ENCODE measurements at places on chromosomes 5 and 9.

GRCh38 chr5:159026781-159027180 is 72.9 kb downstream of the EBF1 start:
- H3K4me3 ChIP-seq, result no peak overlapping the region
- no peak for DNase-seq
- no peak overlapping the region for H3K27ac ChIP-seq
- no peaks in the 10 kb centered on the region for H3K4me1 ChIP-seq
- no peaks in the 10 kb centered on the region for H3K36me3 ChIP-seq

DNA sequence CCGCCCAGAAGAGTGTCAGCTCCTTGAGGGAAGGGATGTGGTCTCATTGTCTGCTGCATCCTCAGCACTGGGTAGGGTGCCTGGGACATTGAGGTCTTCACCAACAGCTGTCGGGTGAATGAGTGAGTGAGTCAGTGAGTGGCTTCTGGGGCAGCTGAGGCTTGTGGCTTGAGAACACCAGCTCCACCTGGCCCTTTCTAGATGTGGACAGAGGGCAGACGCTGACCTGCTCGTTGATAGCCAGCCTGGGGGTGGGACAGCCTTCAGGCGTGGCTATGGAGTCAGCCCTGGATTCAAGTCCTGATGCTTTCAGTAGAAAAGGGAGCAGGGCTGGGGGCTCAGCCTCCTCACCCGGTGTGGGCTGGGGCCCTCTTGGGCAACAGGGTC is 215.1 kb downstream of the C9orf50 start:
- H3K36me3 ChIP-seq, result no peaks in the 10 kb centered on the region
- H3K27ac ChIP-seq, result no peak overlapping the region
- H3K4me3 ChIP-seq, result no peak overlapping the region
- no peaks in the 10 kb centered on the region for H3K27me3 ChIP-seq
- H3K4me1 ChIP-seq, result peaks cover 7% of the 10 kb centered on the region
- DNase-seq, result no peak

- no peaks in the 10 kb centered on the region for H3K4me1 ChIP-seq
- H3K36me3 ChIP-seq, result no peaks in the 10 kb centered on the region
- H3K4me3 ChIP-seq, result no peak overlapping the region
Measured at GRCh38 chr9:18726546-18726945, 252.6 kb downstream of the ADAMTSL1 start.

DNA sequence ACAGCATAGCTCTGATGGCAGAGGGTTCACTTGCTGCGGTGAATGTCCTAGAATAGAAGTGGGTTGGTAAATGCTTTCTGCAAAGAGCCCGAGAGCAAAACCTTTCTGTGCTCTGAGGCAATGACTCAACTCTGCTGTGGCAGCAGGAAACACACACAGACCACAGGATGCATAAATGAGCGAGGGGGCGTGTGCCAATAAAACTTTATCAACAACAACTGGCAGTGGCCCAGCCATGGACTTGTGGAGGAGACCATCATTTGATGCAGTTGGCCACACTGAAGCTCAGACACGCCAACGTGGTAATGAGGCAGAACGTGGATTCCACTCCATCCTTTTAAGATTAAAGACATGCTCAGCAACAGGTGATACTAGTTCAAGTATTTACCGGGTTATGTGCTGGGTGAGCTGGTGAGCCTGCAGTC is 6.8 kb downstream of the MRPL36 start:
- H3K4me3 ChIP-seq, result no peak overlapping the region
- DNase-seq, result peak; percentile 86
- H3K4me1 ChIP-seq, result peaks cover 28% of the 10 kb centered on the region
- H3K27me3 ChIP-seq, result no peaks in the 10 kb centered on the region
- H3K36me3 ChIP-seq, result peaks cover 10% of the 10 kb centered on the region

GRCh38 chr5:17734011-17734410 is 99.8 kb downstream of the TAF11L14 start:
- H3K4me3 ChIP-seq, result no peak overlapping the region
- H3K4me1 ChIP-seq, result no peaks in the 10 kb centered on the region
- no peak overlapping the region for H3K27ac ChIP-seq
- no peak for DNase-seq

DNA sequence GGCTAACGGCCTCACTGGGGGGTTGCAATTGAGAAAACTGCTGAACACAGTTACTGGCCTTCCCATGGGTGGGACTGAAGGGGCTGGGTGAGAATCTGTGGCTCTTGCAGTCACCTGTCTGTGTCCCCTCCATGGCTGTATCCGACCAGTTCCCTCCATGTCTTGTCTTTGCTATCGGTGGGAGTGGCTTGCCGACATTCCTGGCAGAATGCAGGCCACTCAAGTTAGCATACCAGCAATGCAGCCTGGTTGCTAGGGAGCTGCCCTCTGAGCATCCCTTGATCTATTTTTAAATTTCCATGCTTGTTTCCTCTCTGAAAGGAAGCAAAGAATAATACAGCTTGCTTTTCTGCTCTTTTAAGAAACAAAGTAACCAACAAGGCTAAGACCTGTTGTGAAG is 1509.7 kb upstream of the WWC1 start:
- no peak for DNase-seq
- H3K27me3 ChIP-seq, result no peaks in the 10 kb centered on the region
- H3K27ac ChIP-seq, result no peak overlapping the region
- no peaks in the 10 kb centered on the region for H3K36me3 ChIP-seq

GRCh38 chr5:132219981-132220380 is 7.7 kb downstream of the P4HA2 start:
- H3K4me3 ChIP-seq, result no peak overlapping the region
- H3K36me3 ChIP-seq, result no peaks in the 10 kb centered on the region
- peaks cover 3% of the 10 kb centered on the region for H3K4me1 ChIP-seq
- no peak overlapping the region for H3K27ac ChIP-seq

GRCh38 chr9:4226331-4227250 is 73.3 kb downstream of the GLIS3 start:
- no peaks in the 10 kb centered on the region for H3K27me3 ChIP-seq
- no peaks in the 10 kb centered on the region for H3K36me3 ChIP-seq
- no peak overlapping the region for H3K27ac ChIP-seq
- H3K4me3 ChIP-seq, result no peak overlapping the region

- no peaks in the 10 kb centered on the region for H3K27me3 ChIP-seq
- no peaks in the 10 kb centered on the region for H3K36me3 ChIP-seq
- DNase-seq, result no peak
- H3K27ac ChIP-seq, result no peak overlapping the region
- no peak overlapping the region for H3K4me3 ChIP-seq
Measured at GRCh38 chr5:64958757-64959391, 190.1 kb downstream of the CWC27 start.

DNA sequence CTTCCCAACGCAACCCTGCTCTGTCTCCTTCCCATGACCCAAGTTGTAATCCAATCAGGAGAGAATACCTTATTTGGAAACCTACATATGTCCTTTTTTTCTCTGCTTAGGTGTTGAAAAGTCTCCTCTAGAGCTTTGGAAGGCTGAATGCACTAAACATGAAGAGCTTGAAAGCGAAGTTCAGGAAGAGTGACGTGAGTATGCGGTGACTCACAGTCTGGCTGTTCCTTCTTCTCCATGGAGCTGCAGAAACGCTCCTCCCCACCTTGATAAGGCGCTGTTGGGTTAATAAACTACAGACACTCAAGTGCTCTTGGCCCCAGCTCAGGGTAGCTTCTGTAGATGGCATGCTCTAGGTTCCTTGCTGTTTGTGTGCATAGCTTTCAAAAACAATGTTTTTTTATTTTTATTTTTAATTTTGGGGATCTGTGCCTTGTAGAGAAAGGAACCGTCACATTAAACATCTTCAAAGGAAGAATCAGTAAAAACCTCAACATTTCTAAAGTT is 30.7 kb downstream of the RAI14 start:
- no peak overlapping the region for H3K4me3 ChIP-seq
- H3K27ac ChIP-seq, result no peak overlapping the region
- H3K4me1 ChIP-seq, result no peaks in the 10 kb centered on the region
- no peaks in the 10 kb centered on the region for H3K27me3 ChIP-seq
- H3K36me3 ChIP-seq, result no peaks in the 10 kb centered on the region

DNA sequence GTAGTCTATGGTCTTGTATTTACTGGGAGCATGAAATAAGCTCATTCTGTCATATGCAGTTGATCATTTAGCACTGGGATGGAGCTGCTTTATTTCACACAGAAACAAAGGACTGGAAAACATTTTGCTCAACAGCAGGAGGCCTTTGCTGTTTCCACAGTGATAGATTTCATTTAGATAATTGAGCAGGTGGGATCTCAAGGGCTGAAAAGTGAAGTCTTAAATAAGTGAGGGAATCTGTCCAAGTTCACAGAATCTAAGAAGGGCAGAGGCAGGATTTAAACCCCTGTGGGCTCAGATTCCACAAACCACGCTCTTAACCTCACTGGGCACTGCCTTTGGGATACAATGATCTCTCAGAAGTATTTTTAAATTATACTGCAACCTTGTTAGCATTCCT is 47.8 kb downstream of the PRLR start:
- H3K36me3 ChIP-seq, result no peaks in the 10 kb centered on the region
- no peak for DNase-seq
- no peak overlapping the region for H3K4me3 ChIP-seq
- no peak overlapping the region for H3K27ac ChIP-seq
- peaks cover 3% of the 10 kb centered on the region for H3K27me3 ChIP-seq
- no peaks in the 10 kb centered on the region for H3K4me1 ChIP-seq

DNA sequence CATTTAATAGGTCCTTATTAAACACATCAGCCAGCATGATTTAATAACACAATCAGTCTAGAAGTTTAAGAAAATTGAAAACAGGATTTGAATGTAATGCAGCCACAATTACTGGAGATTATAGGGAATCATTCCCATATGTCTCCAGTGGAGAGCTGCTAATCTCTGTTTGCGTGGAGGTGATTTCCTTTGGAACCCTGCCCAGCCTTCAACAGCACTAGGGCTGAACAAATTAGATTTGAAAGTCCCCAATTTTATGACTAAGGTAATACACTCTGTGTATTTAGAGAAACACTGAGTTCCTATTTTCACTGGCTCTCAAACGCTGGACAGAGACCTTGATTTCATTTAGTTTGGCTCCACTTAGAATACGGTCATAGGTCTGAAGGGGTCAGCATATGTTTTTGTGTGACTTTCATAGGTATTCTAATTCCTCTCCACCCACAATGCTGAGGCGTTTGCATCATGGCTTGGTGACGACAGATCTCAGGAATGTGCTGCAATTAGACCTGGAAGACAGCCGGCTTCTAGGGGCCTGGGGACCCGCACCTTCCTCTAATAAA is 508.3 kb downstream of the EBF1 start:
- H3K4me1 ChIP-seq, result no peaks in the 10 kb centered on the region
- no peaks in the 10 kb centered on the region for H3K36me3 ChIP-seq
- H3K4me3 ChIP-seq, result no peak overlapping the region
- no peak for DNase-seq
- H3K27ac ChIP-seq, result no peak overlapping the region

DNA sequence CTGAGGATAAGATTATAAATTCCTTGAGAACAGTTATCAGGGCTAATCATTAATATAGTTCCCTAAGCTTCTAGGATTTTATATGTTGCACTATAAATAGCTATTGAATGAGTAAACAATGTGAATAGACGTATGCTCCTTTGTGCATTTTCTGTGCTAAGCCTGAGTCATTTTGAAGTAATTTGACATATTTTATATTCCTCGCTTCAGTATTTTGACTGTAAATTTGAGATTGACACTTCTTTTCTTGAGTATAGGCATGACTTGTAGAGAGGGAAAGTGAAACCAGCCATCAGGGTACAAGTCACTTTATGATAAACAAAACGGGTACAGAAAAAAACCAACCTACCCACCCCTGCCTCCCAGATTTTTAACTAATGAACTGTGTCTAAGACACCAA is 367.7 kb upstream of the PRR16 start:
- DNase-seq, result no peak
- H3K4me1 ChIP-seq, result no peaks in the 10 kb centered on the region
- H3K27me3 ChIP-seq, result no peaks in the 10 kb centered on the region
- H3K4me3 ChIP-seq, result peak overlapping the region; percentile 18

GRCh38 chr5:141431286-141431685 is 979 bp downstream of the PCDHGA12 start:
- DNase-seq, result no peak
- H3K36me3 ChIP-seq, result no peaks in the 10 kb centered on the region
- peak overlapping the region; percentile 7 for H3K4me3 ChIP-seq

GRCh38 chr5:174533751-174534241 is 190.6 kb upstream of the MSX2 start:
- H3K4me3 ChIP-seq, result no peak overlapping the region
- no peaks in the 10 kb centered on the region for H3K36me3 ChIP-seq
- no peaks in the 10 kb centered on the region for H3K4me1 ChIP-seq

GRCh38 chr9:135990468-135991429 is 29.6 kb upstream of the UBAC1 start:
- no peak overlapping the region for H3K4me3 ChIP-seq
- H3K27me3 ChIP-seq, result no peaks in the 10 kb centered on the region
- no peaks in the 10 kb centered on the region for H3K36me3 ChIP-seq
- no peak overlapping the region for H3K27ac ChIP-seq
- no peak for DNase-seq
- H3K4me1 ChIP-seq, result peaks cover 49% of the 10 kb centered on the region

DNA sequence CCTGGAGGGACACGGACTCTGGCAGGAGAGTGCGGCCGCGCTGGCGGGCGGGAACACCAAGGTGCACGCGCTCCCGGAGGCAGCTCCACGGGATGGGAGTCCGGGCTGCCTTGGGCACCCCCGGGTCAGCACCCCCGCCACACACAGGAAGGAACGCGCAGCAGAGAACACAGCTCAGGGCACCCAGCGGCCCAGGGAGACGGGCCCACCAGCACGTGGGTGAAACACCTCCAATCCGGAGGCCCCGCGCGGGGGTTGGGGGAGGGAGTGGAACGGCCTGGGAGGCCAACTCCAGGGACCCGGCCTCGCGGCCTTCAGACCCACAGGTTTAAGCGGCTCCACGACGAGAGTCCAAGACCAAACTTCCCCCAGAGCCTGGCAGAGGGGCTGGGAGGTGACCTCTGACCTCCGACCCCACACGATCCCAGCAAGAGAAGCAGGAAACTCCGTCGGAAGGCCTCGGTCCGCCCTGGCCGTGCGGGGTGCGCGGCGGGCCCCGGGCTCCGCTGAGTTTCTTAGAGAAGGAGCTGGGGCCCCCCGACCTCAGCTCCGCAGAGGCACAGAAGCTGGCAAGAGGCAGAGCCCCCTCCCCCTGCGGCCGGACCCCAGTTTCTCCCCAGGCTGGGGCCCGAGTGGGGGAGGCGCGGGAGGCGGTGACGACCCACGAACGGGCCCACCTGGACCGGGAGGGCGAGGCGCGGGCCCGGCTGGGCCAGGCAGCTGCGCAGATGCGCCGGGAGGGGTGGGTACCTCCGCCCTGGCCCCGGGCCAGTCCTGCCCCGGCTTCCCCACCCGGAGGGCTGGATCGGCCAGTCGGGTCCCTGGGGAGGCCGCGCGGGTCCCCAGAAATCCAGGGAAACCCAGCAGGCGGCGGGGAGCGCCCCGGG is 851 bp downstream of the NACC2 start:
- H3K27me3 ChIP-seq, result no peaks in the 10 kb centered on the region
- H3K36me3 ChIP-seq, result no peaks in the 10 kb centered on the region
- peak overlapping the region; percentile 72 for H3K27ac ChIP-seq
- peak overlapping the region; percentile 50 for H3K4me3 ChIP-seq
- peak; percentile 64 for DNase-seq

DNA sequence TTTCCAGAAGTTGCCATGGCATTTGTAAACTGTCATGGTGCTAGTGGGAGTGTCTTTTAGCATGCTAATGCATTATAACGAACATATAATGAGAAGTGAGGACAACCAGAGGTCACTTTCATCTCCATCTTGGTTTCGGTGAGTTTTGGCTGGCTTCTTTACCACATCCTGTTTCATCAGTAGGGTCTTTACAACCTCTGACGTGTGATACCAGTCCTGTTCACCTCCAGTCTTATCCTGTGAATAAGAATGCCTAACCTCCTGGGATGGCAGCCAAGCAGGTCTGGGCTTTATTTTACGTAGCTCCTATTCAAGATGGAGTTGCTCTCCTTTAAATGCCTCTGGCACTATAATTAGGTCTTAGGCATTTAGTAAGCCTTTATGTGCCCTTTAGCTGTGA is 20.4 kb upstream of the RFK start:
- no peaks in the 10 kb centered on the region for H3K36me3 ChIP-seq
- no peak overlapping the region for H3K27ac ChIP-seq
- H3K4me1 ChIP-seq, result peaks cover 6% of the 10 kb centered on the region
- no peaks in the 10 kb centered on the region for H3K27me3 ChIP-seq
- DNase-seq, result peak; percentile 19
